Peyer's patch (tissue), 4 donors: ENCODE measurements at places on chromosomes 1 and 21.
A peak's percentile ranks its signal among the peaks of the same experiment; 100 is the strongest.

- no peak for DNase-seq
Observed at GRCh38 chr21:43343992-43344886, 82.7 kb downstream of the SIK1 start.

- DNase-seq: no peak
Observed at GRCh38 chr1:40855513-40855912, 6.7 kb downstream of the CITED4 start.

DNA sequence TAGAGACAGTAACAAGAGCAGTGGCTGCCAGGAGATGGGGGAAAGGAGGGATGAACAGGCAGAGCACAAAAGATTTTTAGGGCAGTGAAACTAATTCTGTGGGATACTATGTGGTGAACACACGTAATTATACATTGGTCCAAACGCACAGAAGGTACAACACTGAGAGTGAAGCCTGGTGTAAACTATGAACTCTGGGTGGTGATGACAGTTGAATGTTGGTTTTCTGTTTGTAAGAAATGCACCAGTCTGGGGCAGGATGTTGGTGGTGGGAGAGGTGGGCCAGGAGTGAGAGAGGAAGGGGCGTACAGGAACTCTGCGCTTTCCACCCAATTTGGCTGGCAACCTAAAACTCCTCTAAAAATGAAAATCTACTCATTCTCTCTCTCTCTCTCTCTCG is 50.2 kb upstream of the TIAM1 start:
- DNase-seq: no peak

DNA sequence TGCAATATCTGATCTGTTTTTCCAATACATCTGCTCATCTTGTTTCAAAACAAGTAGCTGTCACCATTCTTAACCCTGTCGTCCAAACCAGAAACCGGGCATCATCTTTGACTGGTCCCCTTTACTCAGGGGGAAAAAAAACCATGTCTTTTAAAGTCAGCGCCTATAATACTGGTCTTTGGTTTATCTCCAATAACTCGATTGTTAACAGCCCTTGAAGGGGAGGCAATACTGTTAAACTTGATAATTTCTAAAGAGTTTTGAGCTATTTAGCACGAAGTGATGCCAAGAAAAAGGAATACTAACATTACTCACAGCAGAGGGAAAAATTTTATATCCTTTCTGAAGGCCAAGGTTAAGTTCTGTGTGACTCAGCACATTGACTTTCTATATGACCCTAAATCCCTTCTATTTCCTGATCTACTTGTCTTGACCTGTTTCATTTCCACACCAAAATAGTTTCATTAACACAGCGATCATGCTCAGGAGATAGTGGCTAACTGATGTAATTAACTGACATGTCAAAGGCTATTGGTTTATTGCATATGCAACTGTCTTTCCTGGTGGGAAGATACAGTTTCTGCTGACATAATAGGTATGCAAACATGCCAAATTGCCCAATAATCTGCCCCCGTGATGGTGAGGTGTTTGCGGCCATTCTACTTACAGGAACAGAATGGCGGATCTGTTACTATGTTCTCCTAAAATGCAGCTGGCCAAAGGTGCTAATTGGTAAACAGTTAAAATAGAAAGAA is 59.1 kb downstream of the NFIA start:
- DNase-seq: no peak

- no peak for DNase-seq
Observed at GRCh38 chr1:234780112-234780511, 170.1 kb upstream of the IRF2BP2 start.

DNA sequence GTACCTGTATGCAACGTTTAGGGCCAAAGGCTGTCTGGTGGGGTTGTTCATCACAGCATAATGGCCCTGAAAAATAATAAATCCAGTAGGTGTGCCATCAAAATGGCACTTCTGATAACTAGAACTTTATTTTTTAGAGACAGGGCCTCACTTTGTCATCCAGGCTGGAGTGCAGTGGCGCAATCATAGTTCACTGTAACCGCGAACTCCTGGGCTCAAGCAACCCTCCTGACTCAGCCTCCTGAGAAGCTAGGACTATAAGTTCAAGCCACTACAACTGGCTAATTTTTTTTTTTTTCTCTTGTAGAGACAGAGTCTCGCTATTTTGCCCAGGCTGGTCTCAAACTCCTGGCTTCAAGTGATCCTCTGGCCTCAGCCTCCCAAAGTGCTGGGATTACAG is 4.7 kb downstream of the SNAPIN start:
- DNase-seq: no peak

- no peak for DNase-seq
Observed at GRCh38 chr1:171973421-171973820, 132.1 kb downstream of the DNM3 start.

DNA sequence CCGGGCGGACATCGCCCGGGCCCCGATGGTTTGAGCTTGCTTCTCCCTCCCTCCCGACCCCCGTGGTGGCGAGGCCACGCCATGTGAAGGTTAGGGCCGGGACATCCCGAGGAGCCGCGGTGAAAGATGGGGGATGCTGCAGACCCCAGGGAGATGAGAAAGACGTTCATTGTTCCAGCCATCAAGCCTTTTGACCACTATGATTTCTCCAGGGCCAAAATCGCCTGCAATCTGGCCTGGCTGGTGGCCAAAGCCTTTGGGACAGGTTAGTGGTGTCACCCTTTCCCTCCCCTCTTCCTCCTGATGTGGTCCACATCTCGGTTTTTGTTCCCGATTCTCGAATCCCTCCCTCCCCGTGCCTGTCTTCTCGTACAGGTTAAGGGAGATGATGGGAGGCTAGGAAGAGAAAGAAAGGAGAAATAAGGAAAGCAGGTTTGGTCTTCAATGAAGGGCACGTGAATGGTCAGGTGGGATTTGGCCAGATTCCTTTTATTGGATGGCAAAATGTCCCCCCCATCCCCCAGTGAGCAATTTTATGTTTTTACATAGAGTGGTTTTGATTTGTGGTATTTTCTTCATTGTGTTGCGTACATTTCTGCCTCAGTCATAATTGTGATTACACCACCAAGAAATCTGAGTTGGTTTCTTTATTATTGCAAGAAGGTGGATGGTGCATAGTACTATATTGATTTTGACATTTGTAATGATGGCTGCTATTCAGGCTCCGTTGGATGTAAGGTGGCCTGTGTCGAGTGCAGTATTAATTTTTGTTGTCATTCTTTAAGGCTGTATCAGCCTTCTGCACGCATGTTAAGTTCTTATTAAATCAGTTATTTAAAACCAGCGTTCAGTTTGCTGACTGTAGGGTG is 1.2 kb downstream of the CAMSAP2 start:
- no peak for DNase-seq

GRCh38 chr1:24015221-24016210 is 35.4 kb upstream of the SRSF10 start:
- peak; percentile 34 for DNase-seq

GRCh38 chr1:211616231-211616964 is 37.4 kb upstream of the SLC30A1 start:
- DNase-seq: no peak

DNA sequence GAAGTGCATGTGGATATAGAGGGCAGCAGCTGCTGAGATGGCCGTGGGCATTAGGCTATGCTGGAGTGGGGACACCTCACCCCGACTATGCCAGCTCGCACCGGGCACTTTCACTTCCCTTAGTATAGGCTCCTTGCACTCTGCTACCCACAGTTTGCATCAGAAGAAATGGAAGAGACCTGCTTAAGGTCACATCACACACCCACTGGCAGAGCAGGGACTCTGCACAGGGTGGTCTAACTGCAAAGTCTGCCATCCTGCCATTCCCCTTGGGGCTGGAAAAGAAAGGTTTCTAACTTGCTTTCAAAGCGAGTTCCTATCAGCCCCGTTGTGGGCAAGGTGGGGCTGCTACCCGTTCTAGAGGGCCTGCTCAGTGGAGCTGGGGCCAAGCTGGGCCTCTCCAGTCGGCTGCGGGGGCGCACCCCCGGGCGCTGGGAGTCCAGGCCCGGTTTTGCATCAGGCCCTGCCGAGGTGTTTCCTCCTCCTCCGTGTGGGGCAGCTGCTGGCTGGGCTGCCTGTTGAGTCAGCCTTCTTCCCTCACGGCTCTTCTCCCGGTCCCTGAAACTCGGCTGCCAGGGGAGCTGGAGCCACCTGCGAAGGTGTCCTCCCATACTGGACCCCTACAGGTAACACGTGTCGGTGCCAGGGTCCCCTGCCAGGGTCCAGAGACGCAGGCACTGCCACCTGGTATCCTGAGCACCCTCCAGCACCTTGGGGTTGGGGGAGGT is at the start of gene SYTL1:
SYTL1 (plus strand) TSS at position 498 of the 728 bp plus-strand sequence. CDS start 3,313 bp downstream, outside the sequence.
- peak; percentile 78 for DNase-seq

GRCh38 chr21:16124378-16125138 is 394.8 kb downstream of the USP25 start:
- DNase-seq: no peak

DNA sequence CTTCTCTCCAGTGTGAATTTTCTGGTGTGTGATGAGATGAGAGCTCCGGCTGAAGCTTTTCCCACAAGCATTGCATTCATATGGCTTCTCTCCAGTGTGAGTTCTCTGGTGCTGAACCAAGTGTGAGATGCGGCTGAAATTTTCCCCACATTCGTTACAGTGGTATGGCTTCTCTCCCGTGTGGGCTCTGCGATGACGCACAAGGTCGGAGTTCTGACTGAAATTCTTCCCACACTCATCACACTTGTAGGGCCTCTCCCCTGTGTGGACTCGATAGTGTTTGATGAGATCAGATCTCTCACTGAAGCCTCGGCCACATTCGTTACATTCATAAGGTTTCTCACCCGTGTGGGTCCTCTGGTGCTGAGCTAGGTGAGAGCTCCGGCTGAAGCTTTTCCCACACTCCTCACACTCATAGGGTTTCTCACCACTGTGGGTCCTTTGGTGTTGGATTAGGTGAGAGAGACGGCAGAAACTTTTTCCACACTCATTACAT is 7.4 kb downstream of the ZNF436 start:
- DNase-seq: no peak

- DNase-seq: no peak
Observed at GRCh38 chr1:230516889-230517288, 90.8 kb upstream of the PGBD5 start.

DNA sequence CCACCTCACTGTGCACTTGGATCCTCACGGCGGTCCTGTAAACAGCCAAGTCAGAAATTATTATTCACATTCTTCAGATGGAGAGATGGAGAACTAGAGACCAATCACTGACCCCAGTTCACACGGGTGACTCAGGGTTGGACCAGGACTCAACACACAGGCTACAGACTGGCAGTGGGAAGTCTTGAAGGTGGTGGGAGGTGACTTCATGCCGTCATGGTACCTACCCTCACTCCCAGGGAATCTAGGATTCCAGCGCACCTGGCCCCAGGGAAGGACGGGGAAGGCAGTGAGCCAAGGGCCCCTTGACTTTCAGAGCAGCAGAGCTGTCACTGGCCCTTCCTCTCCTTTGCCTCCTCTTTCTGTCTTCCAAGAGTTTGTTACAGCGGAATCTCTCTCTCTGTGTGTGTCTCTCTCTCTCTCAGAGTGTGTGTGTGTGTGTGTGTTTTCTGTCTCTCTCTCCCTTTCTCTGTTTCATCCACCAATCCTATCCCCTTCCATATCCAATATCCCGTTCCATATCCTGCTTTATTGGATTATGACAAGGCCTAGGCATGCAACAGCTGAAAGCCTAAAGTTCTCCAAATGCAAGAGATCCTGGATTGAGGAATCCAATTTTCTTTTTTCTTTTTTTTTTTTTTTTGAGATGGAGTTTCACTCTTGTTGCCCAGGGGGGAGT is 11.7 kb downstream of the OPTC start:
- no peak for DNase-seq

GRCh38 chr1:235078480-235079381 is 49.9 kb downstream of the TOMM20 start:
- DNase-seq: no peak

DNA sequence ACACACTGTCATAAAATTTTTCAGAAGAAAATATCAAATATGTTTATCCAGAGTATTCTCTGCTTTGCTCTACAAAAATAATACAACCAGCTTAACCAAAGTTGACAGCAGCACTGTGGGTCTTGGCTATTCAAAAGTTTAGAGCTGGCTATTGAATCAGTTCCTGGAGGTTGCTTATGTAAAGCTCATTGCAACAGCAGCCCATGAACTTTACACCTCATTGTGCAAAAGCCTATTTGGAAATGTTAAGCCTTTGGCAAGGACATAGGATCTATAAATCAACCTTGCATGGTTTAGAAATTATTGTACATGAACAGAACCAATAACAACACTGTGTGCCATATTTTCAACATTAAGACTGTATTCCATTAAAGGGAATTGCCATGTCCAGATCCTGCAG is 714.9 kb downstream of the ADGRL2 start:
- no peak for DNase-seq

- DNase-seq: no peak
Observed at GRCh38 chr1:219340796-219341195, 167.1 kb downstream of the LYPLAL1 start.

DNA sequence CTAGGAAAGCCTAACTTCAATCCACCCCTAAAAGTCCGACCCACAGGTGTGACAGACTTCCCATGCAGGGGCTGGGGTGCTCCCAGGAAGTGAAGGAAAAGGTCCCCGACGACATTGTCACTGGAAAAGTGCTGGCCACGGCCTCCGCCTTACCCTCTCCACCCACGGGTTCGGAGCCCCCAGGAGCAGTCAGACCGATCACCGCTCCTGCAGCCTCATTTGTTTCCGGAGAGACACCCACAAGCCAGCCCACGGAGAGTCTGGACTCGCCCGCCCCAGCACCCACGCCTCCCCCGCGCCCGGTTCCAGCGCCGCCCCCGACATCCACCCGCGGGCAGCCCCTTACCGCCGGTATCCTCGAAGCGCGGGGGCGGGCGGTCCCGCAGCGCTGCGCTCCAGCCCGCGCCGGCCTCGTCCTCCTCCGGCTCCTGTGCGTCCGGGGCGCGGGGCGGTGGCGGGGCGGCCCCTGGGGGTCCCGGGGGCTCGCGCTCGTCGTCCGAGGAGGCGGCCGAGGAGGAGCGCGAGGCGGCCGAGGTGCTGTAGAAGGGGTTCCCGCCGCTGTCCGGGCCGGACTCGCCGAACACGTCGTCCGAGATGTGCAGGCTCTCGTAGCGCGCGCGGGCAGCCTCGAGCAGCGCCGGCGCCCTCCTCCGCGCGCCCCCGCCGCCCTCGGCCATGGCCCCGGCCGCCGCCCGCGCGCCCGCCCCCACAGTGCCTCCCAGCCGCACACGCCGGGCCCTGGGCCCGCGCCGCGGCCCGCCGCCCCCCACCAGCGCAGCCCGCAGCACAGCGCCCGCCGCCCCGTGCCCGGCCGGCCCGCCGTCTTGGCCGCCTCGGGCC is 660 bp downstream of the PGBD5 start:
- no peak for DNase-seq

DNA sequence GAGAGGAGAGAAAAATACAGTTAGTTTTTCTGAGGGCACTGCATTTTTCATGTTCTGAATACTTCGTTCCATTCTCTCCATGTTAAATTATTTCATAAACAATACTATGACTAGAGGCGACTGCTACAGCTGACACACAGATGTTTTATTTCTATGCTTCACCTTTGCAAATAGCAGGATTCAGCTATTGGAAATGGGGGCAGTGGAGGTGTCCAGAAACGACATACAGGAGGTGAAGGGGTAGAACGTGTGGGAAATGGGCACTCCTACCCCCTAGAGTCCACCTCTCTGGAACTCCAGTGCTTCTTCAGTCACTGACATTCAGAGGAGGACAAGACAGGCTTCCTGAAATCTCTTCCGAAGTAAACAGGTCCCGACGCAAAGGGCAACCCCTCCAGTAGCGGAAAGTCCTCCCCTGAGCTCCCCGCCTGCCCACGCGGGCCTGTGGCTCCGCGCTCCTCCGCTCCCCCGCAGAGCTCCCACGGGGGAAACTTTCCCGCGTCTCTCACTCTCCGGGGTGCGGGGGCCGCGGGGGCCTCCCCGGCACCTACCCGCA is 480 bp downstream of the DPYD start:
- no peak for DNase-seq

GRCh38 chr1:193338194-193338593 is 151.8 kb upstream of the B3GALT2 start:
- no peak for DNase-seq

- DNase-seq: no peak
Observed at GRCh38 chr1:224863486-224863885, 66.0 kb upstream of the DNAH14 start.
